ENCODE measurements at places on chromosomes 5 and 9.

DNA sequence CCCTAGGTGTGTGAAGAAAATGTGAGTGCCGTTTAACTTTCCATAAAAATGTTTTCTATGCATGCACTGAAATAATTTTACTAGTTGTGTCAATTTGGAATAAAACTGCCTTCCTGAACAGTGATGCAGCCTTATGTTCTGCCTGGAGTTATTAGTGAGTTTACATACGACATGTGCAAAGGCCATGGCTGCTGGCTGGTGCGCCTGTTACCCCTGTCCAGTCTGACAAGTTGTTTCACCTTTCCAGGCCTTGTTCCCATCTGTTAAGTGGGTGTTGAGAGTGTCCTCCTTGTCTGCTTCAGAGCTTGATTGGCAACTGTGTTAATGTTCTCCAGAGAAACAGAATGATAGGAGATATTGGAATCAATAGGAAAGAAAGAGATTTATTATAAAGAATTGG lies 60.6 kb downstream of the TJP2 start:
- no peak for DNase-seq

DNA sequence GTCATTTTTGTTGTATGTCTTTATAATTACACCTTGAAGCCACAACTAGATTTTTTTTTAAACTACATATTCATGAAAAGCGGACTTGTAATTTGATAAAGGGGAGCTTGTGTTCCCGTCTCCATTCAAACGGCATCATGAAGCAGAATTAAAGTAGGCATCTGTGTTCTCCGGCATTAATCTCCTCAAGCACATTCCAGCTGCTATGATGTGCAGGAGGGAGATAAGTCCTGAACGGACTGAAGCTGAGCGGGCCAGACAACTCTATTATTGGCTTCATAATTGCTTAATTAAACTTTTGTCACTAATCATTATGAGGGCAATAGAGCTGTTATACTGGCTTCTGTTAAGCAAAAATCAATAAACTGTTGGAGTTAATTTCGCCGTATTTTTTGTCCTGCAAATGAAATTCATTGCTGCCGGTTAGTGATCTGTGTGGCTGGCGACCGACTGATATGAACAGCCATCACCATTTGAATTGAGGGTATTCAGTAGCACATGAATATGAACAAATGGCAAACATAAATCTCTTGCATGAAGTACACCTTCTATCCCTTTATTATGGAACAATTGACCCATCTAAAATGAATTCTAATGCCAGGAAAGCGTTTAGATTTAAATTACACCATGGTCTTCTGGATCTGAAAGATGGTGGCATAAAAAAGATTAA lies 408.8 kb upstream of the IRX1 start:
- DNase-seq, result no peak

DNA sequence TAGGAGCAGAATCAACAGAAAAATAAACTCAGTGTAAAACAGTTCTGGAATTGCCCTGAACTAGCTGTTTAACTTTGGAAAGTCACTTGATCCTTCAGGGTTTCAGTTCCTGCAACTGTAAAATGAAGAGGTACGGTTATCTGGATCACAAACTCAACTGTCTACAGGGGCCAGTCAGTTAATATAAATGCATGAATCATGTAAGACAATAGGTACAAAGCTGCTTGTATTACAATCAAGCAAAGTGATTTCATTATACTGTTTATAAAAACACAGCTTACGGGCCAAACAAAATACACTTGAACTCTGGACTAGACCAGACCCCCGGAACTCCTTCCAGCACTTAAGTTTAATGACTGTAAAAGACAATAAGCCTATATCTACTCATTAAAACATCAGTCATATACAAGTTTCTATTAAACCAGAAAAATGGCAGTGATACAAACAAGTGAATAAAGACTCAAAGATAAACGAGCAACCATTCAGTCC lies 73.0 kb downstream of the MRPS27 start:
- DNase-seq, result peak; percentile 62

- no peak for DNase-seq
Measured at GRCh38 chr5:132639706-132640130, 18.3 kb upstream of the IL13 start.

- no peak for DNase-seq
Measured at GRCh38 chr5:132825033-132825833, 5.2 kb downstream of the SHROOM1 start.

DNA sequence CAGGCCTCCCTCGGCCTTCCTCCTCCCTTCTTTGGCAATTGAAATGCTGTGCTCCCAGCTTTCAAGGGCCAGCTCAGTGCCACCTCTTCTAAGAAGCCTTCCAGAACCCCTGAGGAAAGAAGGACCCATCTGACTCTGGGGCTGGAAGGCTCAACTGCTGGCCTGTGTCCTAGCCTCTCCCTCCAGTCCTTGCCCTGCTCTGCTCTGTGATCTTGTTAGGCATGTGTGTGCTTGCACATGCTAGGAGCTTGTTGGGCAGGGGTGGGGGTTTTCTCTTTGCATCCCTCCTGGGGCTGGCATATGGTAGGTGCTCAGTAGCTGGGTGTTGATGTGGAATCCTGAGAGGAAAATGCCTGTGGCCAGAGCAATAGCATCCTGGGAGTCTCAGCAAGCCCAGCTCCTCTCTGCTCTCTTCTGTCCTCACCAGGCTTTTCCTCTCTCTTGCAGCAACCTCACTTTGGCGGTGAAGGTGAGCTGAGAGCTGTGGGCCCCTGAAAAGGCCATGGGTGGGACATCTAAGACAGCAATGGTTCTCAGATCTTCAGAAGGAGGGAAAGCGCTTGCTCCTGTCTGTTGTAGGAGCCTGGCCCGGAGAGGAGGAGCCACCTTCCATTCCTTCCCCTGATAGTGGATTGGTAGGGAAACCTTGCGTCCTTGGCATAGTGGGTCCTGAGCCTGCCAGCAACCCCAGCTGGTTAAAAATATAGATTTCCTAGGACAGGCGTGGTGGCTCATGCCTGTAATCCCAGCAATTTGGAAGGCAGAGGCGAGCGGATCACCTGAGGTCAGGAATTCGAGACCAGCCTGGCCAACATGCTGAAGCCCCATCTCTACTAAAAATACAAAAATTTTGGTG lies 9.9 kb downstream of the DOLK start:
- DNase-seq, result no peak

DNA sequence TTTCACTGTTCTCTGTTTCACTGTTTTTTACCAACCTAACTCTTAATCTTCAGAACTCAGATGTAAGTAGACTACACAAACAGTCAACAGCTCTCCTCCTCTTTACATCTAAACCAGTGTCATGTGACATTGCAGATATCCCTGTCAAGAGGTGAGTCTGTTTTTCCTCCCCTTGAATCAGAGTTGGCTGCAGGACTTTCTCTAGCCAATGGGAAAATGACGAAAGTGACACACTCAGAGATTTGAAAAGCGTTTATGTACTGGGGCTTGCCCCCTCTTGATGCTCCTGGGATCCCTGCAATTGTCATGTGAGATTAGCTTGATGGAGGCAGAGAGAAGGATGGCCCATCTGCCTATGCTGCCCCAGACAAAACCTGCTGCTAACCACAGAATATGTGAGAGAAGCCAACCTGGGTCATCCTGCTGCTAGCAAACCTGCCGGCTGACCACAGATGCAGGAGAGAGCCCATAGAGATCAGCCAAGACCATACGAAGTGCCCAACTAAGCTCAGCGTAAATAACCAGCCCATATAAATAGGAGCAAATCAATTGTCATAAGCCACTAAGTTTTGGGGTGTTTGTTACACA lies 111.1 kb downstream of the ASTN2 start:
- DNase-seq, result no peak

- DNase-seq, result peak; percentile 12
Measured at GRCh38 chr5:136192015-136192525, 892 bp downstream of the SMIM32 start.

DNA sequence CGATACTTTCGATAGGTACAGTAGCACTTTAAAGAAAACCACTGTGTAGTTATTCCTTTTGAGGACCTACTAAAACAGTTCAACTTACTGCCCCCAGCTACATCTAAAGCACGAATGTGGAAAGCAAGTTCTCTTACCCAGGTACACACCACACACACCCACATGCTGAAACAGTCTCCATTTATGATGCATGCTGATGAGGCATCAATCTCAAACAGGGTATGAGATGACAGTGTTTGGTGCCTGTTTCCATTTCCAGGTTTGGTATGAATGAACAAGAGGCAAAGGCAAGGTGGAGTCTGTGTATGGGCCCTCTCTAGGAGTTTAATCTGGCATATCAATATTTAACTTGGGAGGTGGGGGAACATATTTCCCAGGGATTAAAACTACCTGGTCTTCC lies 13.9 kb downstream of the HMGXB3 start:
- no peak for DNase-seq

- peak; percentile 4 for DNase-seq
Measured at GRCh38 chr5:115168829-115169486, 750 bp downstream of the TRIM36 start.

- DNase-seq, result no peak
Measured at GRCh38 chr5:167311340-167311739, 980.1 kb upstream of the WWC1 start.

DNA sequence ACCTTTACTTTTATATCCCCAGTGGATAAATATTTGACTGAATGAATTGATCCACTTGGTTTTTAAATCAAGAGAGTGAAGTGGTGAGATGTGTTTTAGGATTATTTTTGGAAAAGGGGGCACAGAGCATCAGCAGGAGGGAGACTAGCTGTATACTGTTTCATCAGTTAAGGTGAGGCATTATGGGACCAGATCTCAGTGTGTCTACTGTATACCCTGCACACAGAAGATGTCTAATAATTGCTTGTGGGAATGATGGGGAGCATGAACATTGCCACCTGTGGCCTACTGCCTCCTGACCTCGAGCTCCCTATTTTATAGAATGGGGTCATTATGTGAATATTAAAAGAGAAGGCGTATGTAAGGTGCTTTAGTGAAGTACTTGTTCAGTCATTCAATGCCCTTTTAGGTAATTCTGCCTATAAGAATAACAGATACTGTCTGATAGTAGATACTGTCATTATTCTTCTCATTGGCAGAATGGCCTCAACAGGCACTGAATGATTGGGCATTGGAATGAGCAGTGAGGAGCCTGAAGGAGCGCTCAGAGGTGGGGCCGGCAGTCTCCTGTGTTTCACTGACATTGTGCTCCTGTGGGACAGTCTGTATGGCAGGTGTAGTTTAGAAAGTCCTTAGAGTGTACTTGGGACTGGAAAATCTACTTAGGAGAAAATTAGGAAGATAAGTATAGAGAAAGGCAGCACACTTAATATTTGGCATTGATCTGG lies 47.4 kb upstream of the FAM120AOS start:
- no peak for DNase-seq

DNA sequence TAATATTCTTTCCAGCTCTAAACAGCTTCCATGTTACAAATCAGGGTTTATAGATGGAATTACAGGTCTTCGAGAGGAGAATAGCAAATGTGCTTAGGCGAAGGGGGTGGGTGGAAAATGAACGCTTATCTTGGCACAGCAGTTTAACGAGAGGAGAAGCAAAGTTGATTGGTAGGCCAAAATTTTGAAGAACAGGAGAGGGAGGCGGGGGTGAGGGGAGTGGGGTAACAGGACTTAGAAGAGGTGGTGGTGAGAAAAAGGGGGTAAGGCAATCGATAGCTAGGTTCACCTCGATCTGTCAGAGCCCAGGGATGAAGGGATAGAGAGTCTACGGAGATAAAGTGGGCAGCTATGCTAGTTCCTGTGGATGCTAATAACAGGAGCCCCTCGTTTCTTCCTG lies 764 bp downstream of the ANKRA2 start:
- peak; percentile 17 for DNase-seq

GRCh38 chr5:55568654-55569512 lies 34.1 kb upstream of the PLPP1 start:
- DNase-seq, result no peak

- DNase-seq, result no peak
Measured at GRCh38 chr5:35608881-35609779, 8.5 kb upstream of the SPEF2 start.

DNA sequence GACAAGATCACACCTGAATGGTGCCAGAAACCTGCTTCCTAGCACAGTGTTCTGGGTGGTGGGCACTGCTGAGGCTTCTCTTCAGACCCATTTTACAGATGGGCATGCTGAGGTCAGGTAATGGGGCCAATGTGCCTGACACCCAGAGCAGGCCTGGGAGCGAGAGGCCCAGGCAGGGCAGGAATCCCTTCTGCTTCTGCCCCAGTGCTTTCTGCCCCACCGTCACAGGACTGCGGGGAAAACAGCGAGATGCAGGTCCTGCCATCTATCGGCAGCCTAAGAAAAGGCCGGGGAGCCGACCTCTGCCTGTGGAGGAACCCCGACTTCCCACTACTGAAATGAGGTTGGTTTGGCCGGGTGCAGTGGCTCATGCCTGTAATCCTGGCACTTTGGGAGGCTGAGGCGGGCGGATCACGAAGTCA lies 22.8 kb upstream of the RNU6ATAC start:
- DNase-seq, result no peak

DNA sequence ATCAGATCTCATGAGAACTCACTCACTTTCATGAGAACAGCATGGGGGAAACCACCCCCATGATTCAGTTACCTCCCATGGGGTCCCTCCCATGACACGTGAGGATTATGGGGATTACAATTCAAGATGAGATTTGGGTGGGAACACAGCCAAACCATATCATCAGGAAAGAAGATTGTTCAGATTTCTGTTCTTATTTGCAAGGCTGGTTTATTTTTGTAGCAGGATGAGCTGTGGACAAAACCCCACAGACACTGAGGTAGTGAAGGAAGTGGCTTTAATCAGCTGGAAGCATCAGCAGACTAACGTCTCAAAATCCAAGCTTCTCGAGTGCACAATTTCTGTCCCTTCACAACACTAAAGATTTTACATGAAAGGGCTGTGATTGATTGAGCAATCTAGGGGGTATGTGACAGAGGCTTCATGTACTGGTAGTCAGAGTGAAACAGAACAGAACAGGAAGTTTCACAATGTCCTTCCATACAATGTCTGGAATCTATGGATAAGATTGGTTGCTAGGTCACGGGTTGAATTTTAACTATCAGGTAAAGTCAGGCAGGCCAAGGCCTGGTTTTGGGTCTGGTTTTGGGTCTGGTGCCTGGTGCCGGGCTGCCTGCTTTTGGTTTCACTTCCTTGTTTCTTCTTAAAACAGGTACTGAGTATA lies 91.3 kb upstream of the ZNF366 start:
- DNase-seq, result peak; percentile 85

GRCh38 chr5:29382780-29383179 lies 1810.7 kb upstream of the CDH6 start:
- DNase-seq, result no peak

DNA sequence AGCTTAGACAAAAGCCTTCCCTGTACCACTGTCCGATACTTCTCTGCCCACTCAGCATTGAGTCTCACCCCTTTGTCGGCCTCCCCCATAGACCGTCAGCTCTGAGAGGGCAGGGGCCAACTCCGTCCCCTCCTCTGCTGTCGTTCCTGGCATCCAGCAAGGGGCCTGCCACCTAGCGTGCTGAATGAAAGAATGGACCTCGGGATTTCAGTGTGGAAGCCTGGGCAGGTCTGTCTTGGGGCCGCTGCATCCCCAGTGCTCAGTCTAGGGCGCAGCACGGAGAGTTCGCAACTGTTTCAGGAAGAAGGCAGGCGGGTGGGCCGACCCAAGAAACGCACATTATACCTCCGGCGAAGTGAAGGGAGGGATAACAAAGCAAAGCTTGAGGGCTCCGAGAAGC lies 1.5 kb upstream of the TOR1B start:
- no peak for DNase-seq

Data from choroid plexus epithelial cell (primary cell).